HCT116 (cell line): ENCODE measurements at places on chromosomes 13 and 19. TPM values are rescaled to one million over a fixed set of nuclear protein-coding genes. Genes with fewer than 3 reads are reported as not detected.

Gene CPT1C
- 12.0 TPM for total RNA-seq

Gene SBK2
- 0.30 TPM for total RNA-seq

DNA sequence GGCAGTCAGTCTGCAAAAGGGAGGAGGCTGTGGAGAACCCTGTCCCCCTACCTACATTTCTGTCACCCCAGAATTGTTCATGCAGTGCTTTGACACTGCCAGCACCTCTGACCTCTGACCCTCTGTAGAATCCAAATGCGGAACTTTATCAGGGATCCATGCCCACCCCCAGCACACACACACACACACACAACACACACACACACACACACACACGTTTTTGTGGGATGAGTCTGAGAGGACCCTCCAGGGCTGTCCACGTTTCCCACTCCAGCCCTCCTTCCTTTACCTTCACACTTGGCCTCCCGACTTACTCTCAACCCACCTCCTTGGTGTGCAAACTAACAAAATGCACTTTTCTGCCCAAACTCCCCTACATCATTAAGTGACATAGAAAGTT lies 42.3 kb upstream of the TSHZ3 start:
- H3K4me1 ChIP-seq = no peaks in the 10 kb centered on the region
- H3K27ac ChIP-seq = no peak overlapping the region
- no peaks in the 10 kb centered on the region for H3K27me3 ChIP-seq
- H3K36me3 ChIP-seq = no peaks in the 10 kb centered on the region

DNA sequence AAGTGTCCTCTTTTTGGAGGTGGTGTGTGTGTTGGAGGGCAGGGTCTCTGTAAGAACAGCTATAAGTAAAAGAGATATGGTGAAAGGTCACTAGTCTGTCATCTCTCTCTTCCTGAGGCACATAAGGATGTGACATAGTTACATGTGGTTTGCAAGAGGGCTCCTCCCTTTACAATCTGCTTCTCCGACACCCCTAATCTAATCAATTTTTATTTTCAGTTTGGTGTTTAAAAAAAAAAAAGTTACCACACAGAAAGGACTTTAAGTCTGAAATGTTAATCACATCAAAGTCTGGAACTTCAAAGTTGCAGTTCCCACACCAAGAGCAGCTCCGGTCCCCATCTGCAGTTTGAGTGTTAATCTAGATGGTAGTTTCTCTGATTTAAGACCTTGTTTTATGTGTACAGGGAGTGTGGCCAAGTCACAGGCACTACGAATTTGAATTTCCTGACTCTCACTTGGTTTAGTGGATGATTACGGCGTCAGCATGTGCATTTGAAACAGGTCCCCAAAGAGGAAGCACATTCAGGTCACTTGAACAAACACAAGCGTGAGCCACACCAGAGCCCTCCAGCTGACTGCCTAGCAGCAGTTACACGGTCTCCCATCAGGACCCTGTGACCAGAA lies 53.1 kb downstream of the FOXO1 start:
- no peak for DNase-seq
- H3K36me3 ChIP-seq = no peaks in the 10 kb centered on the region
- H3K27ac ChIP-seq = no peak overlapping the region
- no peaks in the 10 kb centered on the region for H3K27me3 ChIP-seq
- no peak overlapping the region for H3K4me3 ChIP-seq

- peaks cover 10% of the 10 kb centered on the region for H3K4me1 ChIP-seq
- no peaks in the 10 kb centered on the region for H3K36me3 ChIP-seq
- no peak overlapping the region for H3K4me3 ChIP-seq
- no peak for DNase-seq
- no peaks in the 10 kb centered on the region for H3K27me3 ChIP-seq
These were observed 1094.3 kb downstream of the EFNB2 start for GRCh38 chr13:105441051-105441750.

Gene RASGRP4
- total RNA-seq = not detected

Gene SMIM44
- total RNA-seq = not detected
